NT2/D1 (cell line): ENCODE measurements at places on chromosomes 5 and 9.
A peak's percentile ranks its signal among the peaks of the same experiment; 100 is the strongest.

DNA sequence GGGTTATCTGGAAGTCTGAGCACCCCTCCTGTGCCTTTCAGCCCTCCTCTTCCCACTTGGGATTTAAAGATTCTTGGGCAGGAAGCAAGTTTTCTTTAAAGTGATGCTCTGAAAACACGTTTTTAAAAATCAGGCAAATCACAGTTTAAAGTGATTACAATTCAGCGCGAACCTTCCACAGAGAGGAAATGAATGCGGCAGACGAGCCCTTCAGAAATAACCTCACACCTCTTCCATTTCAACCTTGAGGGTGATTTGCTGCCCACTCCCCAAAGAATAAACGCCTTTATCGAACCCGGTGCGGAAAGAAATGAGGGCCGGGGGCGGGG is 2.3 kb upstream of the EFNA5 start:
- DNase-seq: no peak

DNA sequence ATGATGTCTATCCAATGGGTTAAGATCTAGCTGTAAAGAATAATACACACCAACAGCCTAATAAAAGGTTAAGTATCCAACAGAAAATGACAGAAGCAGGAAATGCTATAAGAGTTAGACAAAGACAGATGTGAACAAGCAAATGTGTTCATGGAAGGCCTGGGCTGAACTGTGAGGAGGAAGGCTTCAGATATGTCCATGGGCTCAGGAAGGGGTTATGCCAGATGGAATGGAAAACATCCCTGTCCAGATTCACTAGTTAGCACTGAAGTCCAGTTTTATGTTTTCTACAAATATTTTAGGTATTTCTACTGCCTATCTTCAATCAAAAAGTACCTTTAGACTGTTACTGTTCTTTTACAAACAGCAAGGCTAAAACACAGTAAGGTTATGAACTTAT is 27.1 kb downstream of the ERAP1 start:
- DNase-seq: no peak

DNA sequence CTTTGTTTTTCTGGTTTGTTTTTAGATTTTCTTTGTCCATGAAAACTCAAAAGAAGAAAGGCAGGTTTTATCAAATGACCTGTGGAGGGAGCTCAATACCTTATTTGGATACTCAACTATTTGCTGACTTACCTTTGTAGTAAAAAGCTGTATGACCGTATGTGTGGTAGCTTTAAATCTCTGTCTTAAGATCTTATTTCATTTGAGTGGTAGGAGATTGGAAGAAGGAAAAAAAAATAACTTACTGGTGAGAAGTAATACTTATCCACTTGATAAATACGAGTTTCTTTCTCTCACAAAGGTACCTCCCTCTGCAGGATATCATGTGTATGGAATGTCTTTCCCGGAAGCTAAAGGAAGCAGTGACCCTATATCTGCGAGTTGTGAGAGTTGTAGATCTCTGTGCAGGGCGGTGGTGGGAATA is 15.0 kb downstream of the FBXO38 start:
- DNase-seq: no peak

- DNase-seq: peak; percentile 35
Measured at GRCh38 chr5:168706655-168707069, 127.5 kb upstream of the PANK3 start.

DNA sequence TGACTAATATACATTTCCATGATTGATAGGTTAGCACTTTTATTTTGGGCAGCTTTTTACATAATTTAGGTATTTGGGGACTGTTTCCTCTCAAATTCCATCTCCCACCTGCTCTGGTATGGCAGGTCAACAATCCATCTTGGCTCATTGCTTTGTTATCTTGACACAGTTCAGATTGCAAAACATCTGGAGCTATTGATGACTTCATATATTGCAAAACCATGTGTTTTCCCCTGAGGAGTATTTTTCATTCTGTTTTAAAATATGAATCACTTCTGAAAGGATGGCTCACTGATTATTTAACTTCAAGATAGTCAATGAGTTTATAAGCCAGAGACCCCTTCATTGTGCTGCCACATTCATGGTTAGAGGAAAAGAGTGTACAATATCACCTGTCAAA is 1206.0 kb upstream of the C9orf72 start:
- DNase-seq: no peak

DNA sequence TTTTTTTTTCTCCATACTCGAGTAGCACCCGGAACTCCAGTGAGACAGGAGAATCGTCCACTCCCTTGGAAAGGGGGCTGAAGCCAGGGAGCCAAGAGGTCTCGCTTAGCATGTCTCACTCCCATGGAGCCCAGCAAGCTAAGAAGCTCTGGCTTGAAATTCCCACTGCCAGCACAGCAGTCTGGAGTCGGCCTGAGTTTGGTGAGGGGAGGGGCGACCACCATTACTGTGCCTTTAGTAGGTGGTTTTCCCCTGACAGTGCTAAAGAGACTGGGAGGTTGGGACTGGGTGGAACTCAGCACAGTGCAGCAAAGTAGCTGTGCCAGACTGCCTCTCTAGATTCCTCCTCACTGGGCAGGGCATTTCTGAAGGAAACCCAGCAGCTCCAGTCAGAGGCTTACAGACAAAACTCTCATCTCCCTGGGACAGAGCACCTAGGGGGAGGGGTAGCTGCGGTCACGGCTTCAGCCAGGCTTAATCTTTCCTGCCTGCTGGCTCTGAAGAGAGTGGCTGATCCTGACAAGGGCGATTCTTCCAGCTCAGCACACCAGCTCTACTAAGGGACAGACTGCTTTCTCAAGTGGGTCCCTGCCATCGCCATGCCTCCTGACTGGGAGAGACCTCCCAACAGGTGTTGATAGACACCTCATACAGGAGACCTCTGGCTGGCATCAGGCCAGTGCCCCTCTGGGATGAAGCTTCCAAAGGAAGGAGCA is 414.5 kb upstream of the ZNF608 start:
- peak; percentile 9 for DNase-seq

DNA sequence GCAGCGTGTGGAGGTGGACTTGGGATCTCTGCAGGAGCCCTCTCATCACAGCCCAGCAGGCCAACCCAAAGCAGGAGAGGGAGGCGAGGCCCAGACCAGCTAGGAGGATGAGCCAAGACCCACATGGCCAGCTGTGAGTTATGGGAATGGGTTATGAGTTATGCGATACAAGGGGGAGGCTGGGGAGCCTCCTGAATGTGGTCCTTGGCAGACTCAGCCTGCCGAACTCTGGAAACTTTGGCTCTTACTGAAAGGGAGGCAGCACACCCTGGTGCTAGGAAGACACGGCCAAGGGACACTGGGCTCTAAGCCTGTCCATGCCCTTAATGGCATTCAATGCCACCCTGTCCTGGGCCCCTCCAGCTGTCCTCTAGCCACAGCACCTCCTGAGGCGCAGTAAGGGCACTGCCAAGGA is 7.7 kb upstream of the VAV2 start:
- no peak for DNase-seq

- no peak for DNase-seq
Measured at GRCh38 chr5:6527749-6528455, 79.2 kb downstream of the UBE2QL1 start.

DNA sequence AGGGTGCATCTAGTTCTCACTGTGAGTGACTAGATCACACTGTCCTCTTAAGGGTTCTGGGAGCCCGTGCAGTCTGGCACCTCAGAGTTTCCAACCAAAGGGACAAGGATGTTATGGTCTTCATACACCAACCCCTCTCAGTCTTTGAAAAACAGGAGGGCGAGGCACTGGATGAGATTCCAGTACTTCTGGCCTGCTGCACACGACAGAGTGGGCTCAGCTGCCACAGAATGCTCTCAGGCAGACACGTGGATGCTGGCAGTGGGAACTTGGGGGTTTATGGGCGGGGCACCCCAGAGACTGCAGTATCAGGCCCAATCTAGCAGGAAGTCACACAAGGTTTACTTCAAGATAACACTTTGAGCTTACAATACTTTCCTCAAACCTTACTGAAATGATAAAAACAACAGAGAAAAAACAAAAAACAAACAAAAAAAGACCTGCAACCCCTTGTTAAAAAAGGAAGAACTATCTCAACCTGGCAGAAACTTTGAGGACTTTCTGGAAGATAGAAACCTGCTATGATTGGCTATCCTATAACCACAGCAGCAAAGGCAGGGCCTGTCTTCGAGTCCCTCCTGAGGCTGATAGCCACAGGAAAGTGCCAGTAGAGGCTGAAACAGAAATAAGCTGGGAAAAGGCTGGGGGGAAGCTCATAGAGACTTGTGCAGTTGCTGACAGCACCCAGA is 28.3 kb upstream of the TGFBR1 start:
- DNase-seq: no peak

DNA sequence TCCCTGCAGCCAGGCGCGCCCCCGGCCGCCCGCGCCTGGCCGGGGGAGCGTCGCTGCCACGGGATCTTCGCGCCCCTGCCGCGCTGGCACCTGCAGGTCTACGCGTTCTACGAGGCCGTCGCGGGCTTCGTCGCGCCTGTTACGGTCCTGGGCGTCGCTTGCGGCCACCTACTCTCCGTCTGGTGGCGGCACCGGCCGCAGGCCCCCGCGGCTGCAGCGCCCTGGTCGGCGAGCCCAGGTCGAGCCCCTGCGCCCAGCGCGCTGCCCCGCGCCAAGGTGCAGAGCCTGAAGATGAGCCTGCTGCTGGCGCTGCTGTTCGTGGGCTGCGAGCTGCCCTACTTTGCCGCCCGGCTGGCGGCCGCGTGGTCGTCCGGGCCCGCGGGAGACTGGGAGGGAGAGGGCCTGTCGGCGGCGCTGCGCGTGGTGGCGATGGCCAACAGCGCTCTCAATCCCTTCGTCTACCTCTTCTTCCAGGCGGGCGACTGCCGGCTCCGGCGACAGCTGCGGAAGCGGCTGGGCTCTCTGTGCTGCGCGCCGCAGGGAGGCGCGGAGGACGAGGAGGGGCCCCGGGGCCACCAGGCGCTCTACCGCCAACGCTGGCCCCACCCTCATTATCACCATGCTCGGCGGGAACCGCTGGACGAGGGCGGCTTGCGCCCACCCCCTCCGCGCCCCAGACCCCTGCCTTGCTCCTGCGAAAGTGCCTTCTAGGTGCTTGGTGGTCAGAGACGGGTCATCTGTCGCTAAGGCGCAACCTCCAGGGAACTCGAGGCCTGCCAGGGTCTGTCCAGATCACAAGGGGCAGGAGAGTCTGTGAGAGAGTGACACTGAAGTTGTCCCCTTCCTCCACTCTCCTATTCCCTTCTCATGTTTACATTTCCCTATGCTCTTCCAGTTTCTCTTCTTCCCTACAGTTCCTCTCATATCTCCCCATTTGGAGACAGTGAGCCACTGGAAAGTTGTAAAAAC is 1.3 kb downstream of the GPR150 start:
- DNase-seq: no peak

- DNase-seq: no peak
Measured at GRCh38 chr9:129400001-129400970, 220.6 kb downstream of the C9orf50 start.

DNA sequence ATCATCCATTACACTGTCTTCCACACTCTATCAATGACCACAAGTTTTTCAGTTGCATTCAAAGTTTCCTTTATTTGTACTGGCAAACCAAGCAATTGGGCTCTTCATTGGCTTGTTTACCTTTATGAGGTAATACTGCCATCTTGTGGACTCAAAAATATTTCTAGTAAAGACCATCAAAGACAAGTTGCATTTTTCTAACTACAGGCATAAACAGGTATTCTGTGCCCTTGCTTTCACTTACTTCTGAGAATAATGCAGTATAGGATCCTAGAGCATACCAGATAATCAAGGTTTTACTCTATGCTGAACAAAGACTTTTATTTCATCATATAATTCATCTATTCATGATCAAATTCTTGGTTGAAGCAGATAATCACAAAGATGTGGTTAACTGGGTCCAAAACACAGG is 173.7 kb upstream of the POU5F2 start:
- DNase-seq: peak; percentile 15

DNA sequence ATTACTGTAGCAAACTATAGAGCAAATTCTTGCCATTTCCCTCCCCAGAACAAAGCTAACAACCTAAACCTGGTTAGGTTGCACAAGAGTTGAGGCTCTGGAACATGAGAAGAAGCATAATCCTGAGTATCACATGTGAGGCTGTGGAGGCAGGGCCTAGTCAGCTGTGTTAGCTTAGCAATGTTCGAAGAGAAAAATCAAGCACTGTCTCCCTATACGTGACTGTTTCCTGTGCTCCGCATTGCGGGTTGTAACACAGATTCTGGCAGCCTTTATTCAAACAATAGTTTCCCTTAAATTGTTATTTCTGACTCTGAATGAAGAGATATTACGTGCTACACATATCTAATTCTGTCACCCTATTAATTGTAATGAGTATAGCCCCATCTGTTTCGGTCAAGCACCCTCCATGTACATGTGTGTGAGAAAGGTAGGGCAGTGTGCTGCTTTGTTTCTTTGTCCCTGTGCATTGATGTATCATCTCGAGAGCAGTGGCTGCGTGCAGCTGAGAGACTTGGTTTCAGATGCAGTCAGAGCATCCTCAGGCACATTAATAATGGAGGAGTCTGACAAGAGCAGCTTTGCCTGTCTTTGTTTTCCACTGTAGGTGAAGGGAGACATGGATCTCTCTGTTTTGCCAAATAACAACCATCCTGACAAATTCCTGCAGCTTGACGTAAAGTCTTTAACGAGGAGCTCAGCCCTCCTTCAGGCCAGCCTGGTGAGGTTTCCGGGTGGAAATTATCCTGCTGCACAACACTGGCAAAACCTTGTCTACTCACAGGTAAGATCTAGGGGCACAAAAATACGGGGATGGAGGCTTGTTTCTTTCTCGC is at the start of gene MINAR2:
Gene MINAR2 (plus strand): TSS at position 523 of the 836 bp plus-strand sequence. CDS start 97 bp downstream, at position 620.
- DNase-seq: no peak

DNA sequence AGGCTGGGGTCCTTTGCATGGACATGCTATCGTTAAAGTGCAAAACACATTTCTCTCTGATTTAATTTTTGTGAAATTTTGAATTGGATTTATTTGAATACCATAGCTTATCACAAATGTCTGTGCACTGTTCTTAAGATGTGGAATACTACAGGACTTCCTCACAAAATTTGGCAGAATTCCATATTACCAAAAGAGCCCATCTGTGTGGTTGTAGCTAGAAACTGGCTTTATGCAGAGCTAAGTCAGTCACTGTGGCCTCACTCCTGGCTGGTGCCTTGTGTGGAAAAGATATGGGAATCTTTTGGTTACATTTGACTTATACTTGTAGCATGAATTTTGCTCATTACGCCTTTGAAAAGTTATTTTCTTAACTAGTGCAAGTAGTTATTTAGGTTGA is 35.5 kb downstream of the ACO1 start:
- DNase-seq: no peak

DNA sequence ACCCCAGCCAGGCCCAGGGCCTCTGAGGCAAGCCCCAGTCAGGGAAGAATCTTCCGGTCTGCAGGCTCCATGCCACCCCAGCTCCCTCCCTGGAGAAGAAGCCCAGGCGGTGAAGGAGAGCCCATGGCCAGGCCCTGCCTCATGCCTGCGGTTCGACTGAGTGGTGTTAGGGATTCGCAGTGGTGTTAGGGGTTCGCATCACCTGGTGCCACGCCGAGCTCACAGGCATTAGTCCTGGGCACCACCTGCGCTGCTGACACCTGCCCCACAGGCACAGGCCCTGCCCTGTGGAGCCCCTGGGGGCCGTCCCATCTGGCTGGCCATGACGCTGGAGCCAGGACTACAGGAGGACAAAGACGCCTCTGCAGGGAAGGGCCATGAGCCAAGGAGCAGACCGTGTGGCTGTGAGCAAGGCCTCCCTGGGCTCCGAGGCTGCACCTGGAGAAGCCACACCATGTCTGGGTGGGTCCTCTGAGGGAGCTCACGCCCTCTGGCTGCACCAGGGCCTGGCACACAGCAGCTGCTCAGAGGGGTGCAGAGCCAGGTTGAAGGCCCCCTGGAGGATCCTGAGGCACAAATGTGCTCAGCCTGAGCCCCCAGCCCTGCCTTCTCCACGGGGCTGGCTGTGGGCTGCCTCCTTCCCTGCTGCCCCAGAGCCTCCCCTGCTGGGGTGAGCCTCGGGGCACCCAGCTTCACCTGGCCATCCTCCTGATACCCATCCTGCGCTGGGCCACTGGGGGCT is 27.6 kb upstream of the RNF130 start:
- no peak for DNase-seq
